ENCODE measurements at places on chromosomes 1 and 21.

DNA sequence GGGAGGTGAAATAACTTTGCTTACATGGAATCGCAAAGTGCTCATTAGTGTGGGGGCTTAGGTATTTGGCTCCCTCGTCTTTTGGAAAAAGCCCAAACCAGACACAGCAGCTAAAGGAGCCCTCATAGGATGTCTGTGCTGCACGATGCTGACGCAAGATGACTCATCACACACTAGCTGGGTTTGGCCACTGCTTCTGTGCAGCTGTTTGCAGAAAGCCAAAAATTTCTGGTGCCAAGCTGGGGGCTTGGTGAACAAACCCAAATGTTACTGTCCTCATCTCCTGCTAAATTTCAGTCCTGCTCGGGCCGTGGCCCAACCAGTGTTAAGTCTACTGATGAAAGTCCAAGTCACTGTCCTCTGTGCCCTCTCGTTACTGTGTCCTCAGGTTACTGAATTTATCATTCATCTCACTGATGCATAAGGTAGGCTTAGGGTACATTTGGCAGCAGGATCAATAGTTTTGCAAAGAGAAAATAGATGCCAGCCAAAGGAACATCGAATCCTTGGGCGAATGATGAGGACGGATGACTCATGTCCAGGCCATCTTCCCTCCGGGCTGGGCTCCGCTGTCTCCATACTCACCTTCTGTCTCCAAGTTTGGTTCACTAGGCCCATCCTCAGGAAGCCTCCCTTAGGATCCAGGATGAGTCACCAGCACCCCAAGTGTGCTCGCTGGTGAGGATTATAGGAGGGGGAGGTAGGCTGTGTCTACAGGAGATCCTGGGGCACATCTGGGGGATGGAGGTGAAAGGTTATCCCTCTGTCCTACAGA is 177.7 kb downstream of the ADSS2 start:
- peak; percentile 81 for DNase-seq

DNA sequence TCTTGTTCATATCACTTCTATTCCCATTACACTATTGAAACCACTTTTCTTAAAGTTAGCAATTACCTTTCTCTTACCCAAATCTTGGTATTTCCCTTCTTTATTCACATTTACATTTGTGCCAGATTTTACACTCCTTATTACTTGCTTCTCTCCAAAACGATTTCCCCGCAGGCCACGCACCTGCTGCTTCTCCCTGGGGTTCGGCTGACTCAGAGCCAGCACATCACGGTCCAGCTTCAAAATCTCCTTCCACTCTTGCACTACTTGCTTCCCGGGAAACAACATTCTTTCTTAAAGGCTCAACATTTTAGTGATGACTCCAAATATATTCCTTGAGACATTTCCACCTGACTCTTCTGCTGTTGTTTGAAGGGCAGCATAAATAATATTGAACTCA is 20.7 kb downstream of the LHX9 start:
- no peak for DNase-seq

GRCh38 chr1:199089393-199090122 is 450.7 kb downstream of the PTPRC start:
- no peak for DNase-seq

DNA sequence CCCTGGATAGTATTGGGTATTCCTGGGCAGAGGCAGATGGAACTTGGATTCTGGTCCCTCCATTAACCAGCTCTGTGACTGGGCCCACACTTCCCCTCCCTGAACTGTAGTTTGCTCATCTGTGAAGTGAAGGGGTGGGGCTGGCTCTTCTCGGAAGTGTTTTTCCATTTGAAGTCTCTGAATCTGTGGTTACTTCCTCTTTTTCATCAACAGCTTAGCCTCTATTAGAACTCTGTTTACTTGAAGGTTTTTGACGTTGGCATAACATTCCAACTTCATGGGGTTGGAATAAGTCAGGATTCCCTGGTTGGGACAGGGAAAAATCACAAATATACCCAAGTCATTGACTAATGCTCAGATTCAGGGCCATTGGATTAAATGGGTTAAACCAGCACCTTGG is 3.6 kb downstream of the KIAA0040 start:
- no peak for DNase-seq

DNA sequence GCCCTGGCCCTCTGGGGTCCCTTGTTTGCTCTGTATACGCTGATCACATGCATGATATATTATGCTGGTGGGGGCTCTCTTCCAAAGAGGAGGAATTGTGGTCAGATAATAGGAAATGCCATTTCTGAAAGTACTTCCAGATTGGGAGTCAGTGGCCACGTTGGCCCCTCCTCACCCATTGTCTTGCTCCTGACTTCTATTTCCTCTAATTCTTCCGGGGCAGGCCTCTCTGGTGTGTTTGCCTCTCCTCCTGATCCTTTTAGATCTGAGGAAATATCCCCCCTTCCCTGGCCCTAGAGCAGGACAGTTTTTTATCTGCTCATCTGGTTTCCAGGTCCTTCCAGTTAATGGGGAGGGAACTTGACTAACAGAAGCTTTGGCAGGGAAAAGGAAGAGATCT is 2.9 kb downstream of the VANGL2 start:
- peak; percentile 56 for DNase-seq

DNA sequence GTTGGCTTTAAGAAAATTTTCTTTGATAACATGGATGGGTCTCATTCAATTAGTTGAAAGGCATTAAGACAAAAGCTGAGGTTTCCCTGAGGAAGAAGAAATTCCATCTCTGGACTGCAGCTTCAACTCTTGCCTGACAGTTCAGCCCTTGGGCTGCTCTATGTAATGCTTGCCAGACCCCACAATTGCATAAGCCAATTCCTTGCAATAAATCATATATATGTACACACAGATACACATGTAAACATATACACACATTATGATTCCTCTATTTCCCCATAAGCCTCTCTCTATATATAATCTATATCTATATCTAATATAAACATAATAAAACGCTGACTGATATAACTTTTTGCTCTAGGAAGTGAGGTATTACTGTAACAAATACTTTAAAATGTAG is 301.5 kb upstream of the PRMT6 start:
- no peak for DNase-seq

DNA sequence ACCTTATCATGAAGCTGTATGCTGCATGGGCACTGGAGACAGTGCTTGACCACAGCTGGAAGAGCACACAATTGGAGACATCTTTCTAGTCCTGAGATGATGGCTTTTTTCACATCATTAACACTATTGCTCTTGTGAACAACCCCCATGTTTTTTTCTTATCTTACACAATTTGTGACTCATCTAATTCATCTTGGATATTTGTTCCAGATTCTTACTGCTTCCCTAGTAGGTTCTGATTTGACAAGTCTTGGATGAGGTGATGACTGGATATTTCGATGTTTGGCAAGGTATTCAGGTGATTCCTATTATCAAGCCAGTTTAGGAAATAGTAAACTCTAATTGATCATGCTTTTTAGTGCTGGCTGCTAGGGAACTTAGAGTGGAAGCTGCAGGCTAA is 23.7 kb downstream of the HLX start:
- no peak for DNase-seq

DNA sequence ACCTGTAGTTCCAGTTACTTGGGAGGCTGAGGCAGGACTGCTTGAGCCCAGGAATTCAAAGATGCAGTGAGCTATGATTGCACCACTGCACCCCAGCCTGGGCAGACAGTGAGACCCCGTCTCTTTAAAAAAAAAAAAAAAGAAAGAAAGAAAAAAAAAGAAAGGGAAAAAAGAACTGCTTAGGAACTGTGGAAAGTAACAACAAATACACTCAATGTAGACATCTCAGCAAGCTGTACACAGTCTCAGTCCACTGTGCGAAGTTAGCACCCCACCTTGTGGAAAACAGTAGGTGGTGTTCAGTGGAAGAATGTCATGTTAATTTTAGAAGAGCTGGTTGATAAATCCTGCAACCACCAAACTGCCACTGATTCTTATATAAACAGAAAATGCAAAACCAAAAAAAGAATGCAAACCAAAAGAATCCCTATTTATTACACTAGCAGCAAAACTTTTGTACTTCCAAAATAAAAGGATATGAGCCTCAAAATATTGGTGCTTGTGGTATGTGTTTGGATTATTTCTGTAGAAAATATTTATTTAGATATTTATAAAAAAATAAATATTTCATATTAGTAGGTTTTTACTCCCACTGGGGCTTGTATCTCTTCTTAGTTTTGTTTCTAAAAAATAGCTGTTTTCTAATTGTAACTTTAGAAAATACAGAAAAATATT is 31.1 kb downstream of the ALG14 start:
- DNase-seq, result peak; percentile 86

DNA sequence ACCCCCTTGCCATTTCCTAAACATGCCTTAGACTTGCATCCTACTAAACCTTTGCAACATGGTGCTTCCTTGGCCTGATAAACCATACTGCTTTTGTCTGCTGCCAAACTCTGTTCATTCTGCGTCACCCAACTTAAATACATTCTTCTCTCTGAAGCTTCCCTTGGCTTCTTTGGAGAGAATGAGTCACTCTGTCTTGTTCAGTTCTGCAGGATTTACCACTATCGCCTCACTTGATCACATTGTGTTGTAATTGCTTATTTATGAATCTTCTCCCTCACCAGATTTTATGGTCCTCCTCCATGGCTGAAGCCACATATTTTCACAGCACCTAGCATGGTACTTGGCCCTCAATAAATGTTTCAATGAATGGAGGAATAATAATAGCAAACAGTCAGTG is 21.7 kb upstream of the TUT4 start:
- DNase-seq, result no peak

DNA sequence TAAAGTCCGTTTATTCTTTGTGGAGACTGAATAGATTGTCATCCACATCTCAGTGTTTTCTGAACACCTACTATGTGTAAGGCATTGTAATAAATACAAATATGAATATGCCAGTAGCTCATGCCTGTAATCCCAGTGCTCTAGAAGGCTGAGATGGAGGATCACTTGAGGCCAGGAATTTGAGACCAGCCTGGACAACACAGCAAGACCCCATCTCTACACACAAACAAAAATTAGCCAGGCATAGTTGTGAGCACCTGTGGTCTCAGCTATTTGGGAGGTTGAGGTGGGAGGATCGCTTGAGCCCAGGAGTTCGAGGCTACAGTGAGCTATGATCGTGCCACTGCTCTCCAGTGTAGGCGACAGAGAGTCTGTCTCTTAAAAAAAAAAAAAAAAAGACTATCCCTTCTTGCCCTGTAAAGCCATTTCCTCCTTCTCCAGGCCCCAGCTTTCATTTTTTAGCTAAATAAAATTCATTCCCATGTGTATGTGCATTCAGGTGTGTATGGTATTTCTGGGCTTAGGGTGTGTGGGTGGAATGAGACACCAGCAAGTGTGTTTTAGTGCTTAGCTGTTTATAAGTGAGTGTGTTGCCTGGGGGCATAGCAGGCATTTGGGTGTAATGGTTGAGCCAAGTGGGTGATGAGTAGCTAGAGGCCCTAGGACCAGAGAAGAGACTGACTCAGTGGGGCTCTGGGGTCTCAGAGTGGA is 7.8 kb downstream of the CELSR2 start:
- no peak for DNase-seq

GRCh38 chr1:208103597-208104513 is 140.3 kb downstream of the PLXNA2 start:
- DNase-seq, result no peak

DNA sequence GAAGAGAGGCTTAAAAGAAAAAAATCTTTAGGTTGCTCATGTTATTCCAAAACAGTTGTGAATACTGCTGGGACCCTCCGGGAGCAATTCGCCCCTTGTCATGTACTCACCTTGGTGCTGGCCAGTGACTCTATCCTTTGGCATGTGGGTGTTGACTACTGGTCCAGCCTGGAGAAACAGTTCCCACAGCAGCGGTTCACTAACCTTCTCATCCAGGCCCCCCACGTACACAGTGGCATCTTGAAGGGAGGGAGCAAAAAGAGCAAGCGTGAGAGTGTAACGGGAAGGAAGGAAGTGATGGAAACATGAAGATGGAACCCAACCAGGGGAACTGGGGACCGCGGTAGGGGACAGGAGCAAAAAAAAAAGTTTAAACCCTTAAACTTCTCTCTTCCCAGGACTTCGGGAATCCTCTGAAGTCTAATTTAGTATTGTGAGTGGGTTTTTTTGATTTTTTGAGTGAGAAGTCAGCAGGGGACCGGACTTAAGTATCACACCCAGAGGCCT is 494 bp downstream of the SF3B4 start:
- DNase-seq, result no peak

DNA sequence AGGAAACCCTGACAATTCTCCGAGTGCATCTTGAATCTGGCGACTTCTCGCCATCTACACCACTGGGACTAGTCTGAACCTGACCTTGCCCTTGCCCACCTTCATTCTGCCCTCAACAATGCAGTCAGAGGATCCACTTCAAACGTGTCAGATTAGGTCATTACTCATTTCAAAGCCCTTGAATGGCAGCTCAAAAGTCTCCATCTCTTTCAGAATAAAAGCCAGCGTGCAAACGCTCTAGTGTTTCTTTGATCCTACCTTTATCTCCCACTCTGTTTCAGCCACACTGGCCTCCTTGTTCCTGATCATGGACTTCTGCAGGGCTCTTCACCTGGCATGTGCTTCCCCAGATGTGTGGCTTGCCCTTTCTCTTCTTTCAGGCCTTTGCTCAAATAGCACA is 31.3 kb downstream of the SLC30A1 start:
- DNase-seq, result no peak

GRCh38 chr1:211751438-211751837 is 76.0 kb upstream of the NEK2 start:
- no peak for DNase-seq

DNA sequence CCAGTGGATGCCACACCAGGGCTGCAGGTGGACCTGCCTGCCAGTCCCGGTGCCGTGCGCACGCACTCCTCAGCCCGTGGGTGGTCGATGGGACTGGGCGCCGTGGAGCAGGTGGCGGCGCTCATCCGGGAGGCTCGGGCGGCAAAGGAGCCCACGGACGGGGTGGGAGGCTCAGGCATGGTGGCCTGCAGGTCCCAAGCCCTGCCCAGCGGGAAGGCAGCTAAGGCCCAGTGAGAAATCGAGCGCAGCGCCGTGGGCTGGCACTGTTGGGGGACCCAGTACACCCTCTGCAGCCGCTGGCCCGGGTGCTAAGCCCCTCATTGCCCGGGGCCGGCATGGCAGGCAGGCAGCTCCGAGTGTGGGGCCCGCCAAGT is 1171.8 kb upstream of the B3GALT2 start:
- DNase-seq, result no peak

DNA sequence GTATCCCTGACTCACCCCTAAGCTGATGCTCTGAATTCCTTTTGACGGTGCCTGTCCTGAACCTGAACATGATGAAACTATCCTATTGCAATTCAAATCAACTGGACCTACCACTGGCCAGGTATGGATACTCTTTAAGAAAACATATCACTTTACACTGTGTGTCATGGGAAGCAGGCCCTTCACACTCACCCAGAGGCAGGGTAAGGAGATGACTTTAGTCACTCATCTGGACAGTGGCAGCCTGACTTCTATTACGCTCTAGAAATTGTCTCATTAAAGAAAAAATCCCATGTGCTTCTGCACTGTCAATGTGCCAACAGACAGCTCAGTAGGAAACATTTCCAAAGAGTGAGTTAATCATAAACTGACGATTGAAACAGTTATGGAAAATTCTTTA is 94.3 kb downstream of the VAV3 start:
- DNase-seq, result peak; percentile 78

DNA sequence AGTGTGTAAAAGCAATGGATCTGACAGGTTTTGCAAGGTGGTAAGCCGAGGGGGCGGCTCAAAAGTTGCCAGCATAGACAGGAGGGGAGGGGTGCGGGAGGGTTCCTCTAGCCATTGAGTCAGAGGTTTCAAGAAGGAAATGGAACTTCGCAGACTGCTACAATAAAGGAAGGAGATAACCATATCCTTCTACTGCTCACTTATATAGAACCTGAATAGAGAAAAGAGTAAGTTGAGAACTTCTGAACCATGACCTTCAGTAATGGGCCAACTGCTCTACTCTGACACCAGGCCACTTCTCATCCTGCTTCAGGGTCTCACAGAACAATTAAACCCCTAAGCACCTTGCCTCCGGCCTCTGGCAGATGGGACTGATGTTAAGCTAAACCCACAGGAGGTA is 26.3 kb upstream of the BCAR3 start:
- DNase-seq, result no peak

Measured in dermis microvascular lymphatic vessel endothelial cell (primary cell).